ENCODE measurements at places on chromosomes 1 and 21. TPM values are rescaled to one million over a fixed set of nuclear protein-coding genes. Genes with fewer than 3 reads are reported as not detected.

FCGR1A gene
- total RNA-seq = not detected

CELA3B gene
- not detected for total RNA-seq

CEPT1 gene
- total RNA-seq = 12.9 TPM

TSACC gene
- 1.8 TPM for total RNA-seq

C1orf141 gene
- not detected for total RNA-seq

TSPEAR gene
- total RNA-seq = not detected
